NCI-H1694 treated with DMSO at 0.1 percent for 48 hours (cell line): ENCODE measurements at places on chromosomes 4 and X.

DNA sequence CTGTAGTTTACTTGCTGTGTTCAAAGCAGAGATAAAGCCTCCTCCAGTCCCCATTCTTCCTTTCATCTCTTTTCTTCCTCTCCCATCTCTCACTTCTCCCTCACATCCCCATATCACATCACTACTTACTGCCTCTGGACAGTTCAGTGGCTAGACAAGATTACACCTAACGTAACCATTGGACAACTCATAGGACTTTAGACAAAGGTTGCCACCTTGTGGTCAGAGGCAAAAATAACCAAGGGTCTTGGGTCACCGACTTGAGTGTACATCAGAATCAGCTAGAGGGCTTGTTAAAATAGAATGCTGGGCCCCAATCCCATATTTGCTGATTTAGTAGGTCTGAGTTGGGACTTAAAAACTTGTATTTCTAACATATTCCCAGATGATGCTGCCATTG, 109.3 kb upstream of the DGKK start:
- DNase-seq, result peak; percentile 2

GRCh38 chrX:44817029-44817428, 26.8 kb upstream of the DUSP21 start:
- DNase-seq, result no peak

DNA sequence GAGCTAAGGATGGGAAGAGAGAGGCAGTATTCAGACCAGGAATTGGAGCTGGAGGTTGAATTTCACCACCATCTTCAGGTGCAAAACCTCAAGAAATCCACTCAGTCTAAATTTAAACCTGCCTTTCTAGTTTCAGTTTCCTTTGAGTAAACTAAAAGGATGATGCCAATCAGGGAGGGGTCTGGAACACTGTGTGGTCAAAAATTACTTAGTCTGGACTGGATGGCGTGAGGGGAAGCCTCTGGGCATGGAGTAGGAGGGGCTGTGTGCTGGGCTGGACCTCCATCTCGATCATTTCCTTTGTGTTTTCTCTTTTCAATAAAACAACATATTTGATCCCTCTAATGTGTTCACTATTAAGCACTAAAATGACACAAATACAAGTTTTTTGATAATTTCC, 120.1 kb downstream of the GC start:
- DNase-seq, result no peak

GRCh38 chr4:169239221-169239905, 31.4 kb downstream of the SH3RF1 start:
- no peak for DNase-seq

- no peak for DNase-seq
These were observed 10.2 kb upstream of the LONRF3 start for GRCh38 chrX:118964252-118964651.

DNA sequence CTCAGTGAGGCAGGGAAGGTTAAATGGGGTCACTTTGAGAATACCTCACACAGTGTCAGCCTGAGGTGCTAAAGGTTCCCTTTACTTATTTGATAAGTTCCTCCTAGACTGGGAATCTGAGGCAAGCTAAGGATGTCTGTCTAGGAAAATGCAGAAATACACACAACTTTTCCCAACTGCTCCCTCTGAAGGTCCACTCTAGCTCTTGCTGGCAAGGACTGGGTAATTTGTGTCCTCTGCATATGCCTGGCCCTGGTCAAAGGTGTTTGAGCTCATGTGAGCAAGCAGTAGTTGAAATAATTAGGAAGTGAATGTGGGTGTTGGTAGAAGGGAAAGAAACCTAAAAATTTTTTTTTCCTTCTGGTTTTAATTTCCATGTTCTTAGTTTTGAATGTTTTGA, 21.3 kb downstream of the TXLNG start:
- no peak for DNase-seq

GRCh38 chr4:68079928-68080327, 49.7 kb downstream of the TMPRSS11F start:
- no peak for DNase-seq

DNA sequence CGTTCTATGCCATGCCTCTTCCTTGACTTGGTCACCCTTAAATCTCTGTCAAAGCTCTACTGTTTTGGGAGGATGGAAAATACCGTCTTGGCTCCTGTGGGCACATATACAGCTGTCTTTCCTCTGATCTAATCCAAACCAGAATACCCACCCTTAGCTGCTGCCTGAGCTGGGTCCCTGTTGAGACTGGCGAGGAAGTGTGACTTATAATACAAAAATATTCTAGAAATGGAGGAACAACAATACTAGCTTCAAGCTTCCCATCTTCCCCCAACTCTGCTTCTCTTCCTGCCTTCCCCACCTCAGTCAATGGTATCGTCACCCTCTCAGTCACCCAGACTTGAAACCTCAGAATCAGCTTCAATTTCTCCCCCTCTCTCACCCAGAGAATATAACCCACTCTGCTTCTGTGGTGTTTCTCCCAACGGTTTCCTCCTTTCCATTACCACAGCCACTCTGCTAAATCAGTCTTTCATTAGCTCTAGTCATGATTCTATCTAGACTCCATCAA, 599 bp upstream of the IL2RG start:
- no peak for DNase-seq

- no peak for DNase-seq
These were observed 425.3 kb downstream of the SPRY1 start for GRCh38 chr4:123821861-123822260.

DNA sequence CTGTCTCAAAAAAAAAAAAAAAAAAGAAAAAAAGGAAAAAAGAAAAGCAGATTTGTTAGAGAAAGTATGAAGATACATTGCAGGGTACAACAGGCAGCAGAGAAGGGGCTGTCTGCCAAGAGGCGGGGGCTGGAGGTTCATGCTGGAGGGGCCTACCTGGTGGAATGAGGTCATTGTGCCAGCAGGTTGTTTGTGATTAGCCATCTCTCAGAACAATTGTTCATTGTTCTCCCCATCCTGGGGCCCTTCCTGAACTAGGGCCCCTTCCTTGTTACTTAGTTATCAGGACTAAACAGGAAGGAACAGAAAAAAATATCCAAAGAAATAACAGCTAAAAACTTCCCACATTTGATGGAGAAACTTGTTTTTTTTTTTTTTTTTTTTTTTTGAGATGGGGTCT, 14.0 kb upstream of the GPKOW start:
- no peak for DNase-seq

DNA sequence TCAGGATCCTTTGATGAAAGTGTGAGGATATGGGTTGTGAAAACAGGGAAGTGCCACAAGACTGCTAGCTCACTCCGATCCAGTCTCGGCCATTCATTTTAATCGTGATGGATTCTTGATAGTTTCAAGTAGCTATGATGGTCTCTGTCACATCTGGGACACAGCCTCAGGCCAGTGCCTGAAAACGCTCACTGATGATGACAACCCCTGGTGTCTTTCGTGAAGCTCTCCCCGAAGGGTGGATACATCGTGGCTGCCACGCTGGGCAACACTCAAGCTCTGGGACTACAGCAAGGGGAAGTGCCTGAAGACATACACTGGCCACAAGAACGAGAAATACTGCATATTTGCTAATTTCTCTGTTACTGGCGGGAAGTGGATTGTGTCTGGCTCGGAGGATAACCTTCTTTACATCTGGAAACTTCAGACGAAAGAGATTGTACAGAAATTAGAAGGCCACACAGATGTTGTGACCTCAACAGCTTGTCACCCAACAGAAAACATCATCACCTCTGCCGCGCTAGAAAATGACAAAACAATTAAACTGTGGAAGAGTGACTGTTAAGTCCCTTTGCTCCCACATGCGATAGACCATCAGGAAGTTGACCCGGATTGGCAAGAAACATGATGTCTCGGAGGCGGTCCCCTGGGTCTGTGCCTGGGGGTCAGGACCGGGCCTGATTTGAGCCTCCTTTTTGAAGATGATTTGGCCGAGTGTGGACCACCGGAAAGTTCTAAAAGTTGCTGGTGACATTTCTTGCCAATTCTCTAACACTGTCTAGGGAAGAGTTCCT, 22.2 kb downstream of the LIAS start:
- DNase-seq, result no peak

GRCh38 chr4:2756691-2757350, 685 bp upstream of the TNIP2 start:
- DNase-seq, result no peak

- DNase-seq, result no peak
These were observed 31.8 kb downstream of the STAG2 start for GRCh38 chrX:123993326-123993725.

DNA sequence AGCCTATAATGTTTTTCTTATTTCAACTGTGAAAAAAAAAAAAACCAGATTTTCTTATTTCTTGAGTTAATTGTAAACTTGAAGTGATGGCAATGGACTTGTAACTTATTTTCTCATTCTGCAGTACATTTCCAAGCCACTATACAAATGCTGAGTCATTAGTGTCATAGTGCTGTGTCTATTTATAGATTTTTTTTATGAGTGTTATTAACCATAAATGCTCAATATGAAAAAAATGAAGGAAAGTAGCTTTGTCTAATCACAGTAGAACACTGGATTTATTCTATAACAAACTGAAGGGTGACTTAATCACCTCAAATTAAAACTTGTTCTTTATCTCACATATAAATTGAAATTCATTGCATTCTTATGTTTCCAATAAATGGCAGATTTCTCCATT, 718.6 kb downstream of the CCSER1 start:
- DNase-seq, result no peak

- no peak for DNase-seq
These were observed 35.8 kb downstream of the CPEB2 start for GRCh38 chr4:15037923-15038541.

DNA sequence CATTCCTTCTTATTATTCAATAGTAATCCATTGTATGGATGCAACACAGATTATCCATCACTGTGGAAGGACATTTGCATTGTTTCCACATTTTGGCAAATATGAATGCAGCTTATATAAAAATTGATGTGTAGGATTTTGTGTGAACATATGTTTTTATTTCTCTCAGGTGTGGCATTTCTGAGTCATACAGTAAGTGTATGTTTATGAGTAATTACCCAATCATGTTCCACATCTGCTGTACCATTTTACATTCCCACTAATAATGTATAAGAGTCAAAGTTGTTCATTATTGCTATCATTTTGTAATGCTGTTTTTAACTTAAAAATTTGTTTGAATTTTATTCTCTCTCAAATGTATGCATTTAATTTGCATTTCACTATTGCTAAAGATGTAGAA, 25.5 kb downstream of the MAGEA4 start:
- DNase-seq, result no peak

DNA sequence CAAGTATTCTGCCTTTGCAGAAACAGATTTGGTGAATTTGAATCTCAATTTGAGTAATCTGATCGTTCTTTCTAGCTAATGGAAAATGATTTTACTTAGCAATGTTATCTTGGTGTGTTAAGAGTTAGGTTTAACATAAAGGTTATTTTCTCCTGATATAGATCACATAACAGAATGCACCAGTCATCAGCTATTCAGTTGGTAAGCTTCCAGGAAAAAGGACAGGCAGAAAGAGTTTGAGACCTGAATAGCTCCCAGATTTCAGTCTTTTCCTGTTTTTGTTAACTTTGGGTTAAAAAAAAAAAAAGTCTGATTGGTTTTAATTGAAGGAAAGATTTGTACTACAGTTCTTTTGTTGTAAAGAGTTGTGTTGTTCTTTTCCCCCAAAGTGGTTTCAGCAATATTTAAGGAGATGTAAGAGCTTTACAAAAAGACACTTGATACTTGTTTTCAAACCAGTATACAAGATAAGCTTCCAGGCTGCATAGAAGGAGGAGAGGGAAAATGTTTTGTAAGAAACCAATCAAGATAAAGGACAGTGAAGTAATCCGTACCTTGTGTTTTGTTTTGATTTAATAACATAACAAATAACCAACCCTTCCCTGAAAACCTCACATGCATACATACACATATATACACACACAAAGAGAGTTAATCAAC, 15.3 kb downstream of the PLP1 start:
- DNase-seq, result no peak

GRCh38 chr4:152896811-152897210, 39.3 kb upstream of the FHDC1 start:
- DNase-seq, result peak; percentile 66

DNA sequence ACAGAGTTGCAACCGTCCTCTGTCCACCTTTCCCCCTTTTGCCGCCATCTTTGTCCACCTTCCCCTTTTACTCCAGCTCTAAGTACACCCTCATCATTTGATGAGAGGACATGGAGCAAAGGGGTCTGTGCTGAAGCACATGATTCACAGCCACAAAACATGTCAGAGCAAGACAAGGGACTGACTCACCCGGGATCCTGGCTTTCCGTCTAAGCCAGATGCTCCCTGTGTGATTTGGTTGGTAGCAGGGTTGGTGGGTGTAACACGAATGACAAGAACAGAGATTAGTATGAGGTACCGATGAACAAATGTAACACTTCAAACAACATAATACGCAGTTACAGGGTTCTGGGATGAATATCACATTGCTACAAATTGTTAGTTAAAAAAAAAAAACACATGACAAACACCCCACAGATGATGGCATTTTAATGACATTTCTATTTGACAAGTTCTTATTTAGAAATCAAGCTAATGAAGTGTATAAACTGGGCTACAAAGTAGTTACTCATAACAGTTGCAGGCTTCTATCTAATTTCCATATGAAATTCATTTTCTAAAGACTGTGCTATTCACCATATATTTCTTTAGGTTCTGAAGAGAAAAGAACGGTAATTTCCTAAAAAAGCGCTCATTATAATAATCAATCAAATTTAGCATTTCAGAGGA, 71.4 kb upstream of the ETNPPL start:
- no peak for DNase-seq

DNA sequence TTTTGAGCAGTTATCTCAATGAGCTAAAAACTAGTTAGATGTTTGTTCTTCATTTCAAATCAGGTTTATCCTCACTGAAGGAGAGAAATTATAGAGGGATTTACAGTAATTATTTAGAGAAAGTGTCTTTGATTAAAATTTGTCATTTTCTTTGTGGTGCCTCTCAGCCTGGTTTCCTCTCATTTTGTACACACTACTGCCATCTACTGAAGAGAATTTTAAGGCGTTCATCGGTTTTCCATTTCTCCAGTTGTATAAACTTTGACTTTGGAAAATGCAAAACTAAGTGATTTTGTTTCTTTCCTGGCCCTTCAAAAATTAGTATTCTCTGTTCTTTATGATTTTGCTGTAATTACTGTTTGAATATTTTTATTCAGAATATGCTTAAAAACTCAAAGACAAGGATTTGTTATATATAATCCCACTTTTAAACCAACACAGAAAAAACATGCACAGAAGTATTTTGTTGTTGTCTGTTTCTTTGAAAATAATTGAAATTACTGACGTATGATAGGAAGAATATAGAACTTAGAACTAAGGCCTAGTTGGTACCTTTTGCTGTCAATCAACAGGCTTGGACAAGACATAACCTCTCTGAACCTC, 34.4 kb upstream of the ANXA3 start:
- peak; percentile 45 for DNase-seq

- DNase-seq, result peak; percentile 39
These were observed 802 bp downstream of the COX18 start for GRCh38 chr4:73068491-73069337.

DNA sequence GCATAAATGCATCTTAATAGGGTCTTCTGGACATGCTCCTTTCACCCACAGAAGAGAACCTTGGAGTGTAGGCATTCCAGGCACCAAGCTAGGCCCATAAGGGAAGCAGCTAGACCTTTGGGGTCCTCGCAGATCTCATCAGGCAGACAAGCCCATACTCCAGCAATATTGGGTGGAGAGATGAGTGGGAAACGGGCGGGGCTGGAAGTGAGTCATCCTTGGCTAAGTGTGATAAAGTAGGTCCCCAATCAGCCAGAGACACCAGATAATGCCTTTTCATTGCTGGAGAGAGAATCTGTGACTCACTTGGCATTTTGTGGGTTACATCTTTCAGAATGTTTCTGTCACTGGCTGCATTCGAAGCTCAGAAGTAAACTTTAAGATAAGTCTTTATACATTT, 133.3 kb upstream of the MBNL3 start:
- DNase-seq, result no peak
